ENCODE measurements at places on chromosomes 7 and 10. TPM values are rescaled to one million over a fixed set of nuclear protein-coding genes. Genes with fewer than 3 reads are reported as not detected.

DNA sequence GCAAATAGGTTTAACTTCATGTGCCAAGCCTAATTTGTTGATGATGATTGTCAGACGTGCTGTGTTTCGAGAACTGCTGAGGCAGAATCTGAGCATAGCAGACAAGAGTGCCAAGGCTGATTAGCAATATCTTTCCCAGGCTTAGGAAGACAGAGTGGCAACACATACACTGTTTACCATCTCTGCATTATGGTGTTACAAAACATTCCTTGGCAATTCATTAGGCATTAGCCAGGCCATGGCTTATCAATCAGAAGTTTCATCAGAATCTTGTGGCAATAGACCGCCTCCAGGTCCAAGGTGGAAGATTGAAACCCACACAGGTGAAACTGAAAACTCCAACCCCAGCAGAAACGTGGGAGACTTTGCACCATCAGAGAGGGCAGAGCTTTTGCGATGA lies 148.5 kb downstream of the AOAH start:
- H3K27ac ChIP-seq: no peak overlapping the region
- H3K27me3 ChIP-seq: no peaks in the 10 kb centered on the region
- H3K4me1 ChIP-seq: no peaks in the 10 kb centered on the region
- H3K36me3 ChIP-seq: no peaks in the 10 kb centered on the region
- H3K4me3 ChIP-seq: no peak overlapping the region
- no peak for DNase-seq

- DNase-seq: no peak
- no peaks in the 10 kb centered on the region for H3K27me3 ChIP-seq
- H3K4me1 ChIP-seq: no peaks in the 10 kb centered on the region
Observed at GRCh38 chr7:48636391-48637015, 287.8 kb upstream of the CDC14C start.

GRCh38 chr10:71685554-71686232 lies 33.9 kb downstream of the C10orf105 start:
- no peak overlapping the region for H3K4me3 ChIP-seq
- no peaks in the 10 kb centered on the region for H3K4me1 ChIP-seq
- DNase-seq: no peak
- H3K36me3 ChIP-seq: no peaks in the 10 kb centered on the region
- no peaks in the 10 kb centered on the region for H3K27me3 ChIP-seq

The LIPJ gene
- not detected for total RNA-seq

- DNase-seq: no peak
- H3K36me3 ChIP-seq: no peaks in the 10 kb centered on the region
- no peaks in the 10 kb centered on the region for H3K27me3 ChIP-seq
- peaks cover 29% of the 10 kb centered on the region for H3K4me1 ChIP-seq
- H3K4me3 ChIP-seq: no peak overlapping the region
Observed at GRCh38 chr10:113959383-113959760, 84.3 kb upstream of the ADRB1 start.

- no peaks in the 10 kb centered on the region for H3K27me3 ChIP-seq
- H3K27ac ChIP-seq: no peak overlapping the region
- H3K4me1 ChIP-seq: no peaks in the 10 kb centered on the region
- no peak for DNase-seq
Observed at GRCh38 chr10:99125879-99126278, 109.8 kb downstream of the HPSE2 start.

The ATOH7 gene
- total RNA-seq: not detected

GRCh38 chr10:9596368-9596920 lies 1421.2 kb upstream of the CELF2 start:
- no peaks in the 10 kb centered on the region for H3K36me3 ChIP-seq
- no peak overlapping the region for H3K4me3 ChIP-seq
- no peaks in the 10 kb centered on the region for H3K27me3 ChIP-seq
- no peak for DNase-seq
- no peaks in the 10 kb centered on the region for H3K4me1 ChIP-seq
- no peak overlapping the region for H3K27ac ChIP-seq

All from CD4-positive, CD25-positive, alpha-beta regulatory T cell (primary cell).